ENCODE measurements at places on chromosomes 7 and 10.

DNA sequence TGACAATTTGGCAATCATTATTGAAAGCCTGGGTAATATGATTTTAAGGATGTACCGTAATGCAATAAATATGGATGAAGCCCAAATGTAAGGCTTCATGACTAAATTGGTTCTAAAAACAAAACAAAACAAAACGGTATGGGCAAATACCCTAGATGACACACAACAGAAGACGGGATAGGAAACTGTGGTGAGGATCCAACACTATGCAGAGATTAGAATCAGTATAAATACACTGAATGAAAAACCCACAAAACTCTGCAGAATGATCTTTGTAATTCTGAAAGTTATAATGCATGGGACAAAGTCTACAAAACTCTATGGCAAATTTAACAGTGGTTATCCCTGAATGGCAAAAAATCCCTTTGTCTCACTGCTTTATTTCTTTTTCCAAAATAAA lies 57.6 kb downstream of the MALSU1 start:
- DNase-seq, result peak; percentile 44

DNA sequence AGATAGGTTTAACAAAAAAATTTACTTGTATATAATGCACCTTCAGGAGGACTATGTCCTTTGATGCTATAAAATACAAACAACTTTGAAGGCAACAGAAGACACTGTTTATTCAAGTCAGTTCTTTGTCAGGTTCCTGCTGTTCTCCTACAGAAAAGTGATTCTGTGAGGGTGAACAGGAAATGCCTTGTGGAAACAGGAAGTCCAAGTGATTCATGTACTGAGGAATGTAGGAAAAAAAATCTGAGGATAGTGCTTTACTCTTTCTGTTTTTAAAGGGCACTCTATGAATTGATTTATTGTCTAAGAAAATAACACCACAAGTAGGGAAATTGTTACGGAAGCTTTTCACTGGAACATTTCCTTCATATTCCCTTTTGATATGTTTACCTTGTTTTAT lies 171.9 kb downstream of the HDAC9 start:
- DNase-seq, result no peak

GRCh38 chr10:134247-135131 lies 766 bp upstream of the ZMYND11 start:
- DNase-seq, result peak; percentile 39

DNA sequence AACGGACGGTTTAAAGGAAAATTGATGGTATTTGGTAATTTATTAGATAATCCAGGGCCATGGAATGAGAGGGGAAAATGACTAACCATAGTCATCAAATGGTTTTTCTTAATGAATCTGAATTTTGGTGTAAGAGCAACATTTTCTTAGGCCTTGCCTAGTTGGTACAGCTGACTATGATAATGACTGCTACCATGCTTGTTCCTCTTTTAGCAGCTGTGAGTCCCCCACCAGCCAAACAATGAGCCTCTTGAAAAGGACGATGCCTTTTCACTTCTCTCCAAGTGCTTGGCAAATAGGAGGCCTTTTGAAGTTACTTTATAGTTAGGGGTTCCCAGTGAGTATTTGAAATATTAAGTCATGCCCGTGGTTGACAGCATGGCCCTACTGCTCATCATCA lies 53.0 kb downstream of the TRUB1 start:
- no peak for DNase-seq

DNA sequence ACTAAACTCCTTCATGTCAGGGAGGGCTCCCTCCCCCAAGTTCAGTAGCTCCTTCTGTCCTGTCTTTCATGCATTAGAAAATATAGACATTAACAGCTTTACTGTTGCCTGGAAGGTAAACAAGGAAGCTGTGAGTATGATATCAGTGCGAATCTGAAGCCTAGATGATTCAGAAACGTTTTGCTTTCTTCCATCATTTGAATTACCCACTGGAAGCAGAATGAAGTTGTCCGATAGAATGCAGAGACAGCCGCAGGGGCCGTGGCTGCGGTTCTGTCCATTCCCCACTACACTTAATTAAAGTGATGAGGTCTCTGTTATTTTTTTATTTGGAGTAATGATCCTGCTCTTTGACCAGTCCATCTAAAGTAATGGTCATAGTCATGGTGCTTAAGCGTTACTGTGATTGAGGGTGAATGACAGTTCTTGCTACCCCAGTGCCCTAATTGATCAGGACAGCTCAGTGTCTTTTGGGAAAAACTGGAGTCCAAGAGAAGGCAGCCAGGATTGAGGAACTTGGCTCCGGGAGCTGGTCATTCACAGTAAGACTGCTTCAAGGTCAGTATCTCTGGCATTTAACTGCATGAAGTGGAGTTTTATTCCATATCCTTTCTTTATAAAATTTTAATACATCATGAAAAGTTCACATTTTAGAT lies 69.9 kb downstream of the PTPRE start:
- no peak for DNase-seq

- DNase-seq, result no peak
Measured at GRCh38 chr7:77439572-77439971, 23.4 kb upstream of the GSAP start.

- no peak for DNase-seq
Measured at GRCh38 chr10:2208106-2208505, 470.8 kb upstream of the ADARB2 start.

- DNase-seq, result no peak
Measured at GRCh38 chr10:64211466-64211865, 690.3 kb downstream of the REEP3 start.

DNA sequence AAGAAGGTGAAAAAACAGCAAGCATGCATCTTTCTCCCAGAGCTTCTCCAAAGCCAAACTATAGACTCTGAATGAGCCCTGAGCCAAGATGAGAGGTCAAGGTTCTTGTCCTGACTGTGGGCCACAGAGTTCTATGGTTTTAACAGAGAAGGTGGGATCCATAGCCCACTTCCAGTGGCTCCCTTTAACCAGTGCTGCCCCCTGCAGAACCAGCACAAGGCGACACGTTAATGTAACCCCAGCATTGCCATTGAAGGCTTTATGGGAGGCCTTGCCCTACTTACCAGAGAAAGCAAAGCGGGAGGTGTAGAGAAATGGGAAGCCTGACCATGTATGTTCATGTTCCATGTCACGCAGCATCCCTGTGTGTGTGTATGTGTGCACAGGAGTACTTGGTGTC lies 243.6 kb downstream of the PRPF18 start:
- DNase-seq, result no peak

DNA sequence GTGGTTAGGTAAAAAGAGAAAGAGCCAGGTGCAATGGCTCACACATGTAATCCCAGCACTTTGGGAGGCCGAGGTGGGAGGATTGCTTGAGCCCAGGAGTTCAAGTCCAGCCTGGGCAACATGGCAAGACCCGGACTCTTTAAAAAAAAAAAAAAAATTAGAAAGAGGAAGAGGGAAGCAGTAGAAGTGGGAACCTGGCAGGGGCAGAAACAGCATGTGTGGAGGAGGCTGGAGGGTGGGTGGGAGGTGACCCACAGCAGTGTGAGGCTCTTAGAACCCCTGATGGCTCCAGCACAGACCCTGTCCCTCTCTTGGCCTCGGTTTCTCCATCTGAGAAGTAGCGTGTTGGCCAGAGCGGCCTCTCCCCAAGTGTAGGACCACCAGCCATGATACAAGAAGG lies 4.9 kb upstream of the CCL24 start:
- no peak for DNase-seq

- DNase-seq, result peak; percentile 76
Measured at GRCh38 chr7:155763691-155764437, 48.4 kb downstream of the SHH start.

- no peak for DNase-seq
Measured at GRCh38 chr7:102471791-102472125, 7.0 kb downstream of the POLR2J start.

Data from natural killer cell (primary cell).